CD4-positive, alpha-beta T cell treated with Interferon gamma for 1 hour (primary cell): ENCODE measurements at places on chromosomes 2 and 18.

DNA sequence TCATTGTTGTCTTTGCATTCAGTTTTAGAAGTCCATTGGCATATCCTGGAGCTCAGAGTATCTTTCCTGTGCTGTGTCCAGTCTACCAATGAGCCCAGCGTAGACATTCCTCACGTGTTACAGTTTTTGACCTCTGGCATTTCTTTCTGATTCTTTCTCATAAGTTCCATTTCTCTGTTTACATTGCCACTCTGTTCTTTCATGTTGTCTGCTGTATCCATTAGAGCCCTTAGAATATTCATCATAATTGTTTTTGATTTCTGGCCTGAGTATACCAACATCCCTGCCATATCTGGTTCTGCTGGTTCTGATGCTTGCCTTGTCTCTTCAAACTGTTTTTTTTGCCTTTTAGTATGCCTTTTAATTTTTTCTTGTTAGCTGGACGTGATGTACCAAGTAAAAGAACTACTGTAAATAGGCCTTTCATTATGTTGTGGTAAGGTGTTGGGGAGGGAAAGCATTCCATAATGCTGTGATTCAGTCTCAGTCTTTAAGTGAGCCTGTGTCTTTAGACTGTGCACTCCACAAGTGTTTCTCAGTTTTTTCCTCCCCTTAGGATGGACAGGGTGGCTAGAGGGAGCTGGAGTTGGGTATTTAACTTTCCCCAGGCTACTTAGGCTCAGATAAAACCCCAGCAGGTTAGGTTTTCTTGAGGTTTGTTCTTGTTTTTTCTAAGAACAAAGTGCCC is 35.6 kb downstream of the CEP192 start:
- no peak for DNase-seq

DNA sequence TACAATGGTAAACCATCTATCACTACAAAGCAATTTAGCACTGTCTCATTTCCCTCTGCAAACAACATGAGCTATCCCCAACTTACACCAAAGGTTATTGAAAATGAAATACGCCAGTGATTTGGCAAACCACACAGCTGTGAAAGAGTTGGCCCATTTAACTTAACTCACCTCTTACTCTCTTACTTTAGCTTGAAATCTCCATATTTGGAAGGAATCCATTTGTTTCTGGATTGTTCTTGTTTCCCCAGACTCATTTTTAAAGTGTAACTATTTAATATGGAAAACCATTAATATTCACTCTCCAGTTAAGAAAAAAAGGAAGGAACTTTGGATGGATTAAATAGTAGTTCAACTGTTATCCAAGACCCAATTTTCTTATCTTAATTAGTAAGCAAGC is 93.7 kb upstream of the TRIB2 start:
- DNase-seq = no peak

GRCh38 chr2:136384531-136385303 is 266.8 kb upstream of the CXCR4 start:
- peak; percentile 57 for DNase-seq

GRCh38 chr2:206275312-206276055 is 1.0 kb downstream of the ZDBF2 start:
- peak; percentile 3 for DNase-seq

DNA sequence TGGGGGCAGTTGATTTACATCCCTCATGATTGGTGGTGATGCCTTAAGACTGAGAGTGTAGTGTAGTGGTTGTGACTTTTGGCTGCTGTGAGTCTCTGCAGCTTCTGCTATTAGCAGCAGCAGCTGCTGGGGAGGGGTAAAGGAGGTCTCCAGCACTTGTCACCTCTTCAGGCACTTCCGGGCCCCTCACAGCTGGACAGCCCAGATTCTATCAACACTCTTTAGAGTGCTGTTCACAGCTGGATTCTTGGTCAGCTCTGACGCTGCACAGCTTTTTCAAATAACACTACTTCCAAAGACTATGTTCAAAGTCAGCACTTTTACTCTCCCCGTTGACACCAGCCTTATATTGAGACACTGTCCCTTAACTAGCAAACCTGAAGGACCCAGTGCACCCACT is 396.0 kb downstream of the MEIS1 start:
- DNase-seq = no peak

DNA sequence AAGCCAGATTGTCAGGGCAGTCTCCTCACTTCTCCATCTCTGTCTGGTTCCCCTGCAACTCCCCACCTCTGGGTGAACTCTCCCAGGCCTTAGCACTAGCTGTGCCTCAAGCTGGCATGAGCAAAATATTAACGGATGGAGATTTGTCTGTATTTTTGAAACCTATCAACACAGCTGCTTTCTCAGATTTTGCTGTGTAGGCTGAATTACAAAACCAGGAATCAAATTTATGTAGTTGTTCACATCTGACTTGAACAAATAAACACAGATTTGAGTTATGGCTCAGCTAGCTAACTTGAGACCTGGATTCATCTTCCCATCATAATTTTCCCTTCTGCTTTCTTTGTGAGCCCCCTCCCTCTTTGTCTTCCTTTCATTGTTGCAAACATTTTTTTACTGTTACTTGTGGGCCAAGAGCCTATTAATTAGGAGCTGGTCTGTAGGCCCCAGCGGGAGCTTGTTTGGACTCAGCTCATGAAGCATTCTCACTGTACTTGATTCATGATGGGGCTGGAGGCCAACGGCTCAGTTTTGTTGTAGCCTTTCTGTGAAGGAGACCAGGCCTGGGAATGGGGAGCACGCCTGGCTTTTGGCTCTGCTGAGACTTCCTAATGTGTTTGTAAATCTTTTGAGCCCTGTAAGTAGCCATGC is 164.1 kb upstream of the GATA6 start:
- DNase-seq = no peak

DNA sequence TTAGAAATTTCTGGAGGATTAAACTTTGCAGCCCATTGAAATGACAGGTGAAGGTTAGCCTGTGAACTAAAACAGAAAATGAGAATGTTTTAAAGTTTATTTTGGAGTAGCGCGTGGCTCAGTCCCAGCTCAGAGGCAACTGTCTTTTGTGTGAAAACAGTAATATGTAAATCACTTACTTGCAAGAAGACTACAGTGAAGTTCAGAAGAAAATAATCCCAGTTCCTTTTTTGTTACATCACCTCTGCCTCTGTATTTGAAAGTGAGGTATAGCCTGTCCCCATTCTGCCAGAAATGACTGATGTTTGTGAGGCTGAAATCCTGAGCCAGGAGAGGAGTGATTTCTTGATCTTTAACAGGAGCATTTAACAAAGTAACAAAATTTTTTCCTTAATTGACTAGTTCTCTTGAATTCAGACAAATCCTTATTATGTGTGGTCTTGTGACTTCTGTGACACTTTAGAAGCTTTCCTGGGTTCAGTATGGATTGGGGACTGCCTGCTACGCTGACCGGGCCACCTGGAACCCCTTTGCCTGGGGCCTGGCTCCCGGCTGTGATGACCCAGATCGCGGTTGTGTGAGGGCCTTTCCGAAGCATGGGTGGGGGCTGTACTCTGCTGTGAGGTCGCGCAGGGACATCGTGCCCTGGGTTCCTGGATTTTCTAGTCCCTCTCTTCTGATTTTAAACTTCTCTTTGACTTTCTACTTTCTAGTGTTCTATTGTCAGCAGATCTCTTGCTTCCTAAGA is 24.3 kb downstream of the TRAPPC12 start:
- DNase-seq = no peak

GRCh38 chr2:177636672-177637071 is 244.1 kb downstream of the AGPS start:
- no peak for DNase-seq

DNA sequence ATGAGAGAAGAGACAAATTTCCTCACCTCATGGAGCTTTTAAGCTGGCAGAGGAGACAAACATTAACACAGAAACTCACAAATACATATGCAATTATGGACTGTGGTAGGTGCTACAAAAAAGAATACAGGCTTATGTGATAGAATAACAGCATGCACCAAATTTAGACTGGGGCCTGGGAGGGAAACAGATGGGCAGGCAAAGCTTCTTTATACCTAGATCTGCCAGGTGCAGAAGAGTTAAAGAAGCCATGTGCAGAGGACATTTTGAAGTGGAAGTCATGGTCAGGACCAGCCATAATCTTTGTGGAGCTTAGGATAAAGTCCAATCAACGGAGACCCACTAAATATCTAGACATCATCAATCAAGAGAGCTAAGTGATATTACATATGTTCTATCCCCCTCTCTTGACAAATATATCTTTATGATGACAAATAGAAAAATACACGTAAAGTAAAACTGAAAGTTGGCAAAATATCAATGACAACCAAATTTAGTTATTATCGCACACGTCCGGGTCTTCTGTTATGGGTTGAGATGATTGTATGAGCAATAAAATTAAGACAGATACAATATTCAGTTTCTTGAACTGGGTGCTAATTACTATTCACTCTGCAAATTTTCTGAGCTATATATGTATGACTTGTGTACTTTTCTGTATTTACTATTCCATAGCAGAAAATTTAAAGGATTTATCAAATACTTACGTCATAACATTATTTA is 44.1 kb downstream of the CD28 start:
- DNase-seq = no peak

DNA sequence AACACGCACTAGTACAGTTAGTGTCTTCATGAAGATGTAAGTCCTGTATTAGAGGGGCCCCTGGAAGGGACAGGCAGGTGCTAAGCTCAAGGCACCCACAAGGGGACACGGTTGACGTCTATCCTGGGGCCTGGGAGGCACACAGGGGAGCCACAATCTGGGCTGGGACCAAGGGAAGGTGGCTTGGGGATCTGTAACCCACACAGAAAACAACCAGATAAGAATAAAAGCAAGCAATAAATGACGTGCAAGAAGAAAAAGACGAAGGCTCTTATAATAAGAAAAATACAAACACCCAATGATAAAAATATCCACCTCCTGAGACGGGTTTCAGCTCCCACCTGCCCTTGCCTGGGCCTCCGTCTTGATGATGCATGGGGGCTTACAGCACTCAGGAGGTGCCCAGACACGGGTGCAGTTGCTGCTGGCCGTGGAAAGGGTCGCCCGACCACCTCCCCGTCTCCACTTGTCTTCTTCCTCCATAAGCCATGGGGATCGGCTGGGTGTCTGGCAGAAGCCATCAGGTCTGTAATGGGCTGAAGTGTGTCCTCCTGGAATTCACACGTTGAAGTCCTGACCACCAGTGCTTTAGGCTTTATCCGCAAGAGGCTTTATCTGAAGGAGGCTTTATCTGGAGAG is 73.9 kb downstream of the TWIST2 start:
- DNase-seq = no peak

GRCh38 chr2:27085062-27085672 is 1.4 kb upstream of the KHK start:
- DNase-seq = no peak

- no peak for DNase-seq
These were observed 188.9 kb upstream of the RASGRP3 start for GRCh38 chr2:33287507-33288005.

GRCh38 chr2:120344976-120345581 is 857 bp upstream of the INHBB start:
- DNase-seq = no peak

GRCh38 chr2:43100883-43101662 is 125.3 kb downstream of the ZFP36L2 start:
- DNase-seq = no peak

GRCh38 chr2:168203762-168204693 is 43.4 kb downstream of the STK39 start:
- no peak for DNase-seq

GRCh38 chr2:78780256-78780655 is 245.2 kb upstream of the REG3G start:
- DNase-seq = no peak

GRCh38 chr2:21467910-21468309 is 344.1 kb downstream of the TDRD15 start:
- DNase-seq = no peak

DNA sequence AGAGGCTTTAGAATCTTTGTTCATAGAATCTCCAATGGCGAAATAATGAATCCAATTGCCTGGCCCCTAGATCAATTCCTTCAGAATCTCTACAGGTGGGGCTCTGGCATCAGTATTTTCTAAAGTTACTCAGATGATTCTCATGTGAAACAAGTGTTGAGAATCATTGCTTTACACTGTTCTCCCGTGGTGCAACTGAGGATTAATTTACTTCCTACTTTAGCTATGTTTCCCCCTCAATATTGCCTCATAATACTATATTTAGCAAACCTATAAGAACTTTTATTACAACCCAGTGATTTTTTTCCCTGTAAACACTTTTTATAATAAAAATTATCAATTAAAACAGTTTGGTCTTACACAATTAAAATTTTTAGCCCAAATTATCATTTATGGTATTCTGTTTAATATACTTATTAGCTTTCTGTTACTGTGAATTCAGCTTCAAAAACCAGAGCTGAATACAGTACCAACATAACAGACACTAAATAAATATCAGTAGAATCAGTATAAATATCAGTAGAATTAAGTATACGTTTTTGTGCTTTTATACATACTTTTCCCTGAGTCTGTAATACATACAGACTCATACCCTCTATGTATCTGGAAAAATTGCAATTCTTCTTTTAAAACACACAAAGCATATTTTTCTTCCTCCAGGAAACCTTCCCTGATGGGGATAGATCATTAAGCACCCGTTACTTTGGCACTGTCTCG is 20.8 kb downstream of the SLC38A11 start:
- DNase-seq = no peak

GRCh38 chr18:24293254-24293653 is 104.4 kb downstream of the OSBPL1A start:
- no peak for DNase-seq

- DNase-seq = no peak
These were observed 357.6 kb upstream of the KLHL29 start for GRCh38 chr2:23027396-23027795.

DNA sequence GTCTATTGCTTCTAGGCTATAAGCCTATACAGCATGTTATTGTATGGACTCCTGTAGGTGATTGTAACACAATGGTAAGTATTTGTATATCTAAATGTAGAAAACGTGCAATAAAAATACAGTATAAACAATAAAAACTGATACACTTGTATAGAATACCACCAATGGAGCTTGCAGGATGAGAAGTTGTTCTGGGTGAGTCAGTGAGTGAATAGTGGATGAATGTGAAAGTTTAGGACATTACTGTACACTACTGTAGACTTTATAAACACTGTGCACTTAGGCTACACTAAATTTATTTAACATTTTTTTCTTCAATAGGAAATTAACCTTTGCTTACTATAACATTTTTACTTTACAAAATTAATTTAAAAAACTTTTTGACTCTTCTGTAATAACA is 679.2 kb upstream of the ZNF804A start:
- no peak for DNase-seq

DNA sequence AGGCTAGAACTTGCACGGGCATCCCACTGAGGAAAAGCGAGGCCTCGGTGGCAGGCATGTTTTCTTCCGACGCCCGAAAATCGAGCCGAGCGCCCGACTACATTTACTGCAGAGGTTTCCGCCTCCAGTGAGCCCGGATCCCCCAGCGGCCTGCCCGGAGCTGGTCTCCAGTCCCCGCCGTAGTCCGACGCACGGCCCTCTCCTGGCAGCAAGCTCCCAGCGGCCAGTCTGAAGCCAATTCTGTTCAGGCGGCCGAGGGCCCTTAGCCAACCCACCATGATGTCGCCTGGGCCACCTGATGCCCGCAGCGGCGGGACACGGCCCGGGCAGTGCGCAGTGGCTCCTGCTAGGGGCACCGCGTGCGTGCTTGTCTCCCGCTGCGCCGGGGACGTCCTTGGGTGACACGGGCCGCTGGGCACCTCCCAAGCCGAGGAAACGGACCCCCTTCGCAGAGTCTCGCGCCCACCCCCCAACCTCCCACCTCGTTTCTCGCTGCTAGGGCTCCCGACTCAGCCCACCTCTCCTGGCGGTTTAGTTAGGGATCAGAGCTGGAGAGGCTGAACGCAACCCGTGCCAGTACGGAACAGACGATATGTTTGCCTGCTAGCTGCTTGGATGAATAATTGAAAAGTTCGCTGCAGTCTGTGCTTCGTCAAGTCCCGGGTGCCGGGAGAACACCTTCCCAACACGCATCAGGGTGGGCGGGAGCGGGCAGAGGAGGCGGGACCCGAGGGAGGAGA is 5.3 kb downstream of the ONECUT2 start:
- no peak for DNase-seq
